ENCODE measurements at places on chromosomes 6 and 20.

DNA sequence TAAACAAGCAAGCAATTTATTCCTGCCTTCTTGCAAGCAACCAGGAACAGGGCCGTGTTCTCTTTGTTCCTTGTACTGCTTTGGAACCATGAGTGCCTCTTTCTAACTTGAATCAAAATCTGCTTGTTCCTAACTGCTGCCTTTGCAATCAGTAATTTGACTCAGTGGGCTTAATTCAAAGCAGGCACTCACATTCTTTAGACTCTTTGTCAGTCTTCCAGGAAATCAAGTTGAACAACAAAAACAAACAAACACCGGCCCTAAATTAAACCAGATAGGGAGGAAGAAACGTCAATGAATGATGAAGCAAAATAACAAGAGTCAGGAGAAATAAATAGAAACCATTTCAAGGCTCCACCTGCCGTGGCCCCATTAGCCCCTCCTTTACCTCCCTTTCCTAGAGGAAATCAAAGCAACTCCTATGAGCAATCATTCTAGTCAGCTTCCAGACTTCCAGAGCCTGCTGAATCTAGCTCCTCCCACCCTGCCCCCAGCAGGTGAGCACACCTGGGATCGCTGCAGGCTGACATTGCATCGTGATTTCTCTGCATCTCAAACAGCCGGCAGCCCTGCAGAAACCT is 582.2 kb upstream of the FLRT3 start:
- no peak for DNase-seq

DNA sequence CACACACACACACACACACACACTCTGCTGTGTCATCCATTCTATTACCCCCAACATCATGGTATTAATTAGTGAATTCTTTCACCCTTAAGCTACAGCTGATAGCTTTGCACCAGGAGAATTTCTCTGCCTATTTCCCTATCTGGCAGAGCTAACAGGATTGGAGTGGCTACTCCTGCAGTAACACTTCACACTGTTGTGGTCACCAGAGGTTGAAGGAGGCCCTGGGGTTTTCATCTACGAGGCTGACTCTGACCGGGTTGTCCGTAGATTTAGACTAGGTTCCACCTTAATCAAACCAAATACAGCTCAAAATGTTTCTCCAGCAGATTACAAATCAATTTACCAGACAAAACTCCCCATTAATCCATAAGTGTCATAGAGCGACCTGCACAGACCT is 69.2 kb upstream of the RIPOR2 start:
- DNase-seq, result no peak

GRCh38 chr6:56842686-56843475 is 112.0 kb upstream of the BEND6 start:
- DNase-seq, result no peak

GRCh38 chr6:156449569-156449968 is 327.6 kb upstream of the ARID1B start:
- no peak for DNase-seq

DNA sequence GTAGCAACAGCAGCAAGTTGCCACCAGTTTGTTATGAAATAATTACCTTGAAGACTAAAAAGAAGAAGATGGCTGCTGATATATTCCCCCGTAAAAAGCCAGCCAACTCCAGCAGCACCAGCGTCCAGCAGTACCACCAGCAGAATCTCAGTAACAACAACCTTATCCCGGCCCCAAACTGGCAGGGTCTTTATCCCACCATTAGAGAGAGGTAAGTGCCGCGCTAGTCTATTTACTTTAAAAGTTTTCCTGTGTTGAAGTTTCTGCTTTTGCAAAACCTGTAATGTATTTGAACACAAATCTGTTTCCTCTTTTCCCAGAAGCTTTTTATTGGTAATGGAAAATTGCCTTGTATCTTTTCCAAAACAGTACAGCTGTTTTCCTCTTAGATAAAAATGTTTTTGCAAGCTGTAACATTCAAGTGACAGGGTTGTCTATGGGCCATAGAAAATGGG is 725 bp downstream of the BTBD3 start:
- no peak for DNase-seq

GRCh38 chr6:95274686-95275235 is 302.6 kb upstream of the MANEA start:
- DNase-seq, result no peak

DNA sequence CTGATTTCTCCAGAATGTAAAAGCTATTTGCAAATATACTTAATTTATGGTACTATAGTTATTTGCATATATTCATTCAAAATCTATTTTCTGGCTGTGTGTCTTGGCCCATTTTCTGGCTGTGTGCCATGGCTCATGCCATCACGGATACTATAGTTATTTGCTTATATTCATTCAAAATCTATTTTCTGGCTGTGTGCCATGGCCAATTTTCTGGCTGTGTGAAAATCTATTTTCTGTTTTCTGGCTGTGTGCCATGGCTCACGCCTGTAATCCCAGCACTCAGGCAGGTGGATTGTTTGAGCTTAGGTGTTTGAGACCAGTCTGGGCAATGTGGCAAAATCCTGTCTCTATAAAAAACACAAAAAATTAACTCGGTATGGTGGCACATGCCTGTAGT is 28.9 kb upstream of the RIPK1 start:
- no peak for DNase-seq

GRCh38 chr20:54869765-54870164 is 394.4 kb downstream of the DOK5 start:
- no peak for DNase-seq

DNA sequence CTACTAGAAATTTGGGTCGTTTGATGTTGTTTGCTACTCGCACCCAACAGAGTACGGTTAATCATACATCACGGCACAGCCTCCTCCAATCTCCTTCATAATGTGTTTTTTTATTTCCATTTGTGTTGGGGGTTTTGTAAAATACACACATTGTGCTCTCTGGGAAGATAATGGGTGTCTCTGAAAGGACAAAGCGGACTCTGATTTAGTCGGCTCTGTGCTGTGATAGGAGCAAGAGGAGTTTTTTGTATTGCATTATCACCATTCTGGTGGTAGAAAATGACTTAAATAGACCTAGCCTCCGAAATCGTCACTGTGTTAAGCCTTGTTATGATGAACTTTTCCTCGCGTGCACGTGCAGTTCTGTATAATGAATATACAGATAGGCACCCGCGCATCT is 196.3 kb downstream of the CDH4 start:
- no peak for DNase-seq

DNA sequence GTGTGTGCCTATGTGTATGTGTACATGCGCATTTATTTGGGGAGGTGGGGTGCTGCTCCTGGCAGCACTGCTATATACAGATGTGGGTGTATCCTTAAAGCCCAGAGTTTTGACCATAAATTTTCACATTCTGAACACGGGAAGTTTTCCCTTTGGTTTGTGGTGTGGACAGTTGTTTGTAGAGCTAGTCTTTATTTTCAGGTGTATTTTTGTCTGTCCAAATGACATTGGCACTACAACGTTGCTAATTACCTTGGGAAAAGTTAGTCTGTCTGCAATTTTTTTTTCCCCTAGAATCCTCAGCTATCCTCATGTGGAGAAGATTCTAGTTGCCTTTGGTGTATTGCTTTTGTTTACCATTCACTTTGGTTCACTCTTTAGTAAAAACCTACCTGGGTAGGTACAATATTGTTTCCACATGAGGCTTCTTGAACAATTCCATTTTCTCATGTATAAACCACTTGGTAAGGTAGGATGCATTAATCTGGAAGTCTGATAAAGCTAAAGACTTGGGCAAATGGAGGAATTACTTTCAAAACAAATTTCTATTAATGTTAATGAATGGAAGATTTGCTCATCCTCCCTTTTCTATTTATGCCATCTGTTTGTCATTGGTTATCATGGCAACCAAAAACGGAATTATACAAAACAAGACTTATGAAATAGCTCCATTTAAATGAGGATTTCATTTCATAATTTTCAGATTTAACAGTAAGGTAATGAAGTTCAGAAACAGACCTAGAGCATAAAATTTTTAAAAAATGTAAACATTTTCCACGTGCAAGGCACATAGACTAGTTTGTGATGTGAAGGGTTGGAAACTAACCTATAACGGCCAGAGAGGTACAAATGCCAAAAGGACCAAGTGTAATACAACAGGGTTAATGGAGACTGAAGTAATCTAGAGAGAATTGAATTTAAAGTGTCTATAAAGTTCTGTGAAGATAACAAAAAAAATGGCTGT is 3.9 kb downstream of the CCN2 start:
- no peak for DNase-seq

DNA sequence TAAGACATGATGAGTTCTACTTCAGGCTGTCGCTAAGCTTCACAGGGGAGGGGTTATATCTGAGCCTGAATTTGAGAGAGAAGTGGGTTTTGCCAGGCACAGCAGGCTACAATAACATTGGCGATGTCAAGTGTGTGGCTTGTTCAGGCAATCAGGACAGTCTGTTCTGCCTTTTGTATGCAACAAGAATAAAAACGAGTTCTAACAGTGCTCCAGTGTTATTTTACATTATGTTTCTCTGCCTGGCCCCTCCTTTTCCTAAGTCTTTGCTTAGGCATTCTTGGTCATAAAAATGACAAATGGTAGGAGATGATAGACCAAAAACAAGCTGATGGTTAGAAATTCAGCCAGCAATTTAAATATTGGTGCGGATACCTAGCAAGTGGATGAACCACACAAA is 26.8 kb downstream of the PAQR8 start:
- DNase-seq, result no peak

- DNase-seq, result no peak
Observed at GRCh38 chr6:106751501-106752252, 122.3 kb downstream of the QRSL1 start.

GRCh38 chr20:43570496-43570895 is 11.7 kb downstream of the SGK2 start:
- no peak for DNase-seq

DNA sequence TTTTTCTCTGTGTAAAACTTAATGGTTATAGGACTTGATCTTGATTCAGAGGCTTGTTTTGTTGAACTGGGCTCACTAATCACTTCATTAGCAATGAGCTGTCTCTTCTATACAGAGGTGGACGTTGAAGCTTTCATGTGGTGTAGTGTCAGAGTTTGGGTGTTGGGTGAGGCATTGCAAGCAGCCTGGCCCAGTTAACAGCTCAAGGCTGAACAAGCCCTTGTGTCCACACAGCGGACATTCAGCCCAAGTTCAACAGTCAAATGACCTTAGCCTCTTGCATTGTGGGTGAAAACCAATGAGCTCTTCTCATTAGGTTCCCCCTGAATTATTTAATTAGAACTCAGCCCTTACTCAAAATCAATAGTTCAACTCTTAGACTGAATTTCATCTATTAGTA is 12.5 kb downstream of the COL10A1 start:
- no peak for DNase-seq

GRCh38 chr6:54877713-54878317 is 31.2 kb downstream of the FAM83B start:
- no peak for DNase-seq

DNA sequence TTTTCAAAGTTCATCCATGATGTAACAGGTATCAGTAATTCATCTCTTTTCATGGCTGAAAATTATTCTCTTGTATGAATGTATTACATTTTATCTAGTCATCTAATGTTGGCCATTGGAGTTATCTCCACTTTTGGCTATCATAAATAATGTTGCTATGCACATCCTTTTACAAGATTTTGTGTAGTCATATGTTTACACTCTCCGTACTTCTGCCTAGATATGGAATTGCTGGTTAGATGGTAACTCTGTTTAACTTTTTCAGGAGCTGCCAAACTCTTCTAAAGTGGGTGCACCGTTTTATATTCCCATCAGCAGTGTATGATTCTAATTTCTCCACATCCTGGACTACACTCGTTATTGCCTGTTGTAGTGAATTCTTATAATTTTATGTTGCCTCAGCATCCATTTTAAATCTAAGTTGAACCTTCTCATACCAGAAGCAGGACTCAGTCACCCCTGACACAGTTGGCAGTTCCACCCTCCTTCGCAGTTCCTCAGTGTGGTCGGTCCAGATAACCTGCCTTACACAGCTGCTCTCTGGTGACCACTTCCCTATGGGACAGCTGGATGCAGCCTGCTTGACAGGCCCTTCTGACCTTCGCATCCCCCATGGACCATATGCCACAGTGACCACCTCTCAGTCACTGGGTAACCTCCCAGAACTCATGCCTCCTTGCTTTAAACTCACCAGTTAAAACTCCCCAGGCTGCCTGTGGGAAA is 33.9 kb downstream of the KIZ start:
- DNase-seq, result peak; percentile 61

DNA sequence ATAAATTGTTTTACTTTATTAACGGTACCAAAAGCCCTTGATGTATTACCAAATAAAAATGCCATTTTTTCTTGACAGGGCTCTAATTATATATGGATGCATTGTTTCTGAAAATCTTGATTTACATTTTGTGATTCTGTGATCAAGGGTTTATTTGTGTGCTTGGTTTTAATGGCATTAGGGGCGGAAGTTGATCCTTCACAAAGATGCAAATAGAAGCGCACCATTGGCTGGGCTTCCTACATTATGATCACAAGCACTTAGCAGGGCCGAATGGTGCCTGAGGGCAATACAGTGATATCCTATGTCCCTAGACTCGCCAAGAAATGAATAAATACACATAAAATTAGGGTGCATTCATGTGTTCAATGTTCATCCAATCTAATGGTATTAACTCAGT is 172.9 kb upstream of the UST start:
- no peak for DNase-seq

GRCh38 chr6:70135219-70136160 is 167.4 kb downstream of the COL9A1 start:
- DNase-seq, result no peak

DNA sequence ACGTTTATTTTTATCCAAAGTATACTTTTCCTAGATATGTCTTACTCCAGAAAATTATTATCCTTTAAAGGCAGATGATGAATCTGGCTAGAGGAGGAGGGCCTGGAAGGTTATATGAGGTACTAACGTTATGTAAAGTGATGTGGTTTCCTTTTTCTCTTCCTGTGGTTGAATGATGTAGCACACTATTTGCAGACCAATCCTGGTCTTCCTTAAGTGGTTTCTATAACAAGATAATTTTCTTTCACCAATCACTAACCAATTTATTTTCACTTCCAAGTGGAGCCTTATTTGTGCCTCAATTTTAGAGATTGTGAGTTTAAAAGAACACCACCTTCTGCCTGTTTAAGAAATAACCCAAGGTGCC is 154.6 kb upstream of the SOX4 start:
- DNase-seq, result no peak

GRCh38 chr20:25319241-25320034 is 71.2 kb downstream of the ABHD12 start:
- no peak for DNase-seq

- no peak for DNase-seq
Observed at GRCh38 chr6:79984261-79984660, 20.2 kb upstream of the TTK start.

DNA sequence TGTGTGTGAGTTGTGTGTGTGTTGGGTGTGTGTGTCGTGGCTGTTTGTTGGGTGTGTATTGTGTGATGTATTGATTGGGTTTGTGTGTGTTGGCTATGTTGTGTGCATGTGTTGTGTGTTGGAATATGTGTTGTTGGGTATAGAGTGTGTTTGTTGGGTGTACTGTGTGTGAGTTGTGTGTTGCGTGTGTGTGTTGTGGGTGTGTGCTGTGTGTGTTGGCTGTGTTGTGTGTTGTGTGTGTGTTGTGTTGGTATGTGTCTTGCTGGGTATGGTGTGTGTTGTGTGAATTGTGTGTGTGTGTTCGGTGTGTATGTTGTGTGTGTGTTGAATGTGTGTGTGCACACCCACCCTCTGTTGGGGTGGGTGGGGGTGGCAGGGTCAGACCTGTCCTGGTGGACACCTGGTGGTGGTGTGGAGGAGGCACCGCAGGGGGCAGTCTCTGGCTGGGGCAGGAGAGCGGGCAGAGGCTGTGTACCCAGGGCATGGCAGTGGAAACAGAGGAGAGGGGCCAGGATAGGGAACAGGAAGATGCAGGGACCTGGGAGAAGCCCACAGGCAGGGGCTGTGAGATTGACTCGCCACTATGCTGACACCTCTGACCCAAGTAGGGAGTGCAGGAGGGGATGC is 25.5 kb upstream of the PXDC1 start:
- DNase-seq, result no peak
